ENCODE measurements at places on chromosomes 12 and 14.

GRCh38 chr14:57607086-57607485 is 113.4 kb upstream of the CCDC198 start:
- no peak for DNase-seq

DNA sequence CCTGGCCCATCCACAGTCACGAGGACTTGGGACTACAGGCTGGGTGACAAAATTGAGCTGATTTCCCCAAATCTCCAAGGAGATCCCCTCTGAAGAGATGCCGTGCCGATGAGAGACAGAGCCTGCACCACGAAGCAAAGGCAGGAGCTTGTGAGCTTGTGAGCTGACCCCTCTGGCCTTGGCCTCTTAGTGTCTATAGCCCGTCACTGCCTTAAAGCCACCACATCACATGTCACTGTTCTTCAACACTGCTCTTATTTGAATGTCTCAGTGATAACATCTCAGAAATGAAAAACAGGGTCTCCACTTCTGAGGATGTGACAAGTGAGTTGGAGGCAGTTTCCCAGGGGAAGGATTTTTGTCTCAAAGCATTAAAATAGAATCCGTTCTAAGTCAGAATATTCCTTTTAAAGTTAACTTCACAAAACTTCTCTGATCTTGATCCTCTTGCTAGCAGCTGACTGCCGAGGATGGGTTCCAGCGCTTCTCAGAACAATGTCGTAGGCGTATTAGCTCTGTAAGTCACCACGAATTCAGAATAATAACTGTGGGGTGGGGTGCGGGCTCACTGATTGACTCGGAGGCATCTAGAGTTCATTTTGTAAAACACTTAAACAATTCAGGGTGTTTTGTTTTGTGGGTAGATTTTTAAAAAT is 37.5 kb downstream of the CHST11 start:
- DNase-seq: peak; percentile 77

DNA sequence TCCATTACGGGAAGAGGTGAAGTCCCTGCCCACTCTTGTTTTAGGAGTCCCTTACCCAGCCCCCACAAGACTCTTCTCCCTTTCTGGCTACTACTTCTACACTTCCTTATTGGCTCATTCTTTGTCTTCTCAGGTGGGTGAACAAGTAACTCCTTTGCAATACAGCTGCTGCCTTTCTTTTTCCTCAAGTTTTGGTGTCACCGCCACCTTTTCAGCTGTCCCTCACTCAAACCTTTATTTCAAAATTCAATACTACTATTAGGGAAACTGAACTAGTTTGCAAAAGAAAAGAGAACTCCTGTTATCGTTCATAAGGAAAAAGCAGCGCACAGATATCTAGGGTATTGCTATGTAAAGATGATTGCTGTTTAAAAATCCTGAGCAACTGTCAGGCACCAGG is 6.1 kb downstream of the RSRC2 start:
- DNase-seq: no peak

DNA sequence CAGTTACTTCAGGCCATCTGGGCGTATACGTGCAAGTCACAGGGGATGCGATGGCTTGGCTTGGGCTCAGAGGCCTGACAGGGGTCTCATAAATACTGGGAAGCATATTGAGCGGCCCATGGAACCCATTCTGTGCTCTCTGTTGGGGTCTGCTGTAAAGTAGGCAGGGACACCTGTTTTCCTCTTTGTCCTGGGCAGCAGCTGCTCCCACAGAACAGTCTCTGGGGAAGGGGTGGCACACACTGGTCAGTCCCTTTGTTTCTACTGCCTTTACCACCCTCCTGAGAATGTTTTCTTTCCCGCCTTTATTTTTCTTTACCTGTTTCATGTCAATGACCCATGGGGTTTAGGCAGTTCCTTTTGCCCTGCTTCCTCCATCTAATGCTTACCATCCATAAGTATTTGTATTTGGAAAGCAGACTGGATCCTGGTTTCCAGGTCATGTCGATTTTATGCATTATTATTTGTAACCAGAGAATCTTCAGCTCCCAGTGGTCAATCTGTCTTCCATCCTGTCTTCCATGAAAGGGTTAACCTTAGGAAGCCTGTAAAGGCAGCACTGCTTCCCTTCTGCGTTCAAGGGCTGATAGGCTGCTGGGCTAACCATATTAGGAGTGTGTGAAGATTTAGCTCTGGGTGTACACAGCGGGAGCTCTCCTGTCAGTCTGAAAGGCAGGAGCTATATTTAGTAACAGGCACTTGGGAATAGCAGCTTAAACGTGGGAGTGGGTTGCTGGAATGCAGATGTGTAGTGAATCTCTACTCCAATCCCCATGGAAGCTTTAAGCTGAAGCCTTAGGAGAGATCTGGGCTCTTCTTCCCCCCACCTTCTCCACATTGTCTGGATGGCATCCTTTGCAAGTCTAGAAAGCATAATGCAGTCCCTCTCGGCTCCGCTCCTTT is 124.0 kb downstream of the DYRK2 start:
- DNase-seq: no peak

DNA sequence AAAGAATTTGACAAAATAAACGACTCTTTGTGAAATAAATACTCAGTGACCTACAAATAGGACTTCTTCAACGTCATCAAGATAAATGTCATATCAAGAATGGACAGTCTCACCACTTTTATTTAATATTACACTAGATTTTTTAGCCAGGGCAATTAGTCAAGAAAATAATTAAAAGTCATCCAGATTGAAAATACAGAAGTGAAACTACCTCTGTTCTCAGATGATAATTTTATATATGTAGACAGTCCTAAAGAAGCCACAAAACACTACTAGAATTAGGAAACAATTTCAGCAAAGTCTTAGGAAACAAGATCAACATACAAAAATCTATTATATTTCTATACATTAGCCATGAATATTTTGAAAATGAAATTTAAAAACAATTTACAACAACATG is 689.6 kb upstream of the SEL1L start:
- no peak for DNase-seq

DNA sequence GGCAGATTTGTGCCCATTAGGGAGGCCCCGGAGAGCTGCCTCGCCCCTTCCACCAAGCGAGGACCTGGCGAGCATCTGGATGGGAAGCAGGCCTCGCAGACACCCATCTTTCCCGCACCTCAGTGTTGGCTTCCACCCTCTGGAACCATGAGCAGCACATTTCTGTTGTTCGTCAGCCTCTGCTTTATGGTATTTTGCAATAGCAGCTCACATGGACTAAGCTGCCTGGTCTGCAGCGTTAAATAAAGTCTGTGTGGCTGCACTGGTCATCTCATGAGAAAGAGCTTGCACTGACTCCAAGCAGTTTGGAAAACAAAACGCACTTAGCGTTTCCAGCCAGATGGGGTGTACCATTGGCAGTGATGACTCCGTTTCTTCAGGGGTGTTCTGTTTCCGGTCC is 75.8 kb downstream of the GLT1D1 start:
- DNase-seq: no peak

- no peak for DNase-seq
These were observed 51.8 kb upstream of the FBRSL1 start for GRCh38 chr12:132437943-132438700.

DNA sequence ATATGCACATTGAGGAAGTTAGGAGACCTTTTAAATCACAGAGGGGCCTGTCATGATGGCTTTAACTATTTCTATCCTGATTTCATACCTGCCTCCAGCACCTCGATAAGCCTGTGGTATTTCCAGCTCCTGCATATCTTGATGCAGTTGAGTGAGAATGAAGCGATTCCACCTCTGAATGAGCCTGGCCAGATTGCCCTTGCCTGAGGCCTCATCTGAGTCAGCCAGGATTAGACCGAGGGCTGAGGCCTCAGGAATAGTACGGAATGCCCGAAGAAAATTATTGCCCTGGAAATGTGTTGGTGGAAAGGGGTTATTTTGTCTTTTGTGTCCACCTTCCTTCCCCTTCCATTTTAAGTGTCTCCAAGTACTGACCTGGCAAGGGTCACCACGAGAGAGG is 8.4 kb upstream of the CNPY2 start:
- DNase-seq: no peak

DNA sequence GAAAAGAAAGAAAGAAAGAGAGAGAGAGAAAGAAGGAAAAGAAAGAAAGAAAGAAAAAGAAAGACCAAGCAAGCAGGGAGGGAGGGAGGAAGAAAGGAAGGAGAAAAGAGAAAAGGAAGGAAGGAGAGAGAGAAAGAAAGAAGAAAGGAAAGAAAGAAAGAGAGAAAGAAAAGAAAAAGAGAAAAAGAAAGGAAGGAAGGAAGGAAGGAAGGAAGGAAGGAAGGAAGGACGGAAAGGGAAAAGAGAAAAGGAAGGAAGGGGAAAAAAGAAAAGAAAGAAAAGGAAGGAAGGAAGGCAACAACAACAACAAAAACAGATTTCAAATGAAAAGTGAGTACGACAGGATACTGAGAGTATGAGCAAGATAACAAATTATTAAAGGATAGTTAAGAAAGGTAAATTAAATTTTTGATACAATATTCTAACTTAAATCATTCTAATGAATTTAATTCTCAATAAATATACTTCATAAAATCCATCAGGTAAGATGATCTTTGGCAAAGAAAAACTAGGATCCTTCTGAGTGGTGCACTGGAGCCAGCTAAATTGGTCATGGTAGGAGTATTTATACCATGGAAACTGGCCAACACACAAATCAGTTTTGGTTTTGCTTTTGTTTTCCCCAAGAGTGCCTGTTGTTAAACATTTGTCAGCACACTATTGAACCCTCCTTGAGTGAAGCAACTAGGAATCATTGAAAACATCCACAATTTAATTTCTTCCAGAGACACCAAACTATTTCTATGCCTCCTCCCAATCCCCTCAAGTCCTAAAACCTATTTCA is 56.1 kb upstream of the DYRK2 start:
- DNase-seq: peak; percentile 82

DNA sequence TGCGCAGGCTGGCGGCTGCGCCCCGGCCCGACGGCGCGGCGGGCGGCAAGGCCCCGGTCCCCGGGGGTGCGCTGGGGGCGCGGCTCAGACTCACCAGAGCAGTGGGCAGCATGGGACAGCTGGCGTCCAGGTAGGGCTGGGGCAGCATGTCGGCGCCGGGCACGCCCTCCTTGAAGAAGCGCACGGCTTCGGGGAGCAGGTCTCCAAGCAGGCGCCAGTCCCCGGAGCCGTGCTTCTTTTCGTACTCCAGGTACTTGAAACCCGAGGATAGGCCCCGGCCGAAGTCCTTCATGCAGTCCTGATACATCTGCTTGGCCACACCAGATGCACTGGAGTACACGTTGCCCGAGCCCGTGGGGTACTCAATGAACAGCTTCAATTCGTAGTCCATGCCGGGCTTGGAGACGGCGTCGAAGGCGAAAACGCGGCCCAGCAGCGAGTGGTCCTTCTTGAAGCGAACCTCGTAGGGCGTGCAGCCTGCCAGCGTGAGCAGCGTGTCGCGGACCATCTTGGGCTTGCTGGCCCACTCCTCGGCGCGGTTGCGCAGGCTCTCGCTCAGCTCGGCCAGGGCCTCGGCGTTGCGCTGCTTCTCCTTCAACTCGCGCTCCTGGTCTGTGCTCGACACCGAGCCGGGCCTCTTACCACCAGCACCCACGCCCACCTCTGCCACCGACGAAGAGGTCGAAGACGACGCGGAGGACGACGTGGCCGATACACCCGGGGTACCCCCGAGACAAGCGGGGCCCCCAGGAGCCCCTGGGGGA is 2.2 kb downstream of the IRF2BPL start:
- peak; percentile 66 for DNase-seq

DNA sequence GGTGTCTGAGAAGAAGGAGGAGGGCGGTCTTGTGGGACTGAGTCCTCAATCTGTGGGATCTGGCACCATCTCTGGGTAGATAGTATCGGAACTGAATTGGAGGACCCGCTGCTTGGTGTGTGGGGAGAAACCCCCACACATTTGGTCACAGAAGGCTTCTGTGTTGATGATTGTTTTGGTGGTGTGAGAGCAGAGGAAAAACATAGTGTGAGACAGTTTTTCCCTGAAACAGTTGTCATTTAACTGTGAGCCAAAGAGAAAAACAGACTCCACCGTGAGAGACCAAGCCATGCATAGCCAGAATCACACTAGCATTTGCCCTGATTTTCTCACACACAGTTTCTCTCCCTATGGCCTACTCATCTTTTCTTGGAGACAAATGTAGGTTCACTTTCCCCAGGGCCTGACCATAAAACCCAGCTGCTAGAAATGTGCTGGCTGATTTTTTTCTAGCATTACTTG is 91.4 kb upstream of the FLRT2 start:
- no peak for DNase-seq

- no peak for DNase-seq
These were observed 26.9 kb downstream of the MYRFL start for GRCh38 chr12:69851976-69852375.

- no peak for DNase-seq
These were observed 234.4 kb upstream of the PRKD1 start for GRCh38 chr14:30162066-30162465.

- DNase-seq: no peak
These were observed 414.1 kb downstream of the NPAS3 start for GRCh38 chr14:33352821-33353220.

DNA sequence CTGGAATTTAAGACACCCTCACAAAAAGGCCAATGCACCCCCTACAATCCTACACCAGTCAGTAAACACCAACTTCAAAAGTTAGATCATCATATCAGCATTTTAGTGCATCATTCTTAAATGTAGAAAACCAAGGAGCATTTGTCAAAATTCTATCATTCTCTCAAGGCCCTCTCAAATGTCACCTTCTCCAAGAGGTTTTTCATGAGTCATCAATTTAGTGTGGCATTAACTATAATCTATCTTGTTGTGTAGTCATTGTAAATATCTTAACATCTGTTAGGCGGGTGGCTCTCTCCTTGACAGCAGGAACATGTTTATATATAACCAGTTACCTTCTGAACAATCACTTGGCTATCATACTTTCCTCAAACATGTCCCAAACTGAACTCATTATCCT is 62.1 kb upstream of the G2E3 start:
- no peak for DNase-seq

DNA sequence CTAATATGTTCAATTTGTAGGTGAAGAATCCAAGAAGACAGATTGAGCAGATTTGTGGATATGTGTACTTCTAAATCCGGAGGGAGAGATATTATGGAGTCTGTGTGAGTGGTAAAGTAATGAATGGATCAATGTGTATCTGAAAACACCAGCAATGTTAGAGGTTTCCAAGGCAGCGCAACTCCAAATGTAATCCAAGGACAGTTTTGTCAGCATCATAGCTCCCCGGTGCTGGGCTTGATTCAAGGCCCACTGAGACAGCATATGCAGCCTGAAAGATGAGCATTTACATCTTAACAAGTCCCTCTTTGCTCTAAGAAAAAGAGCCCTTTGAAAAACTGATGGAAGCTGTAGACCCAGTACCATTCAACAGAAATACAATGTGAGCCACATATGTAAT is 38.3 kb upstream of the FRMD6 start:
- DNase-seq: no peak

- DNase-seq: no peak
These were observed 50.9 kb downstream of the SNAPC1 start for GRCh38 chr14:61813096-61813606.

- DNase-seq: no peak
These were observed 51.7 kb downstream of the TMEM30B start for GRCh38 chr14:61229475-61229888.

GRCh38 chr14:101563654-101564443 is 2.6 kb downstream of the DIO3 start:
- no peak for DNase-seq
